Activated T-helper 9 cell treated with anti-CD3 and anti-CD28 coated beads, Interleukin-2, amount 50 U/mL, for 16 hours (primary cell): ENCODE measurements at places on chromosomes 6 and 20.

DNA sequence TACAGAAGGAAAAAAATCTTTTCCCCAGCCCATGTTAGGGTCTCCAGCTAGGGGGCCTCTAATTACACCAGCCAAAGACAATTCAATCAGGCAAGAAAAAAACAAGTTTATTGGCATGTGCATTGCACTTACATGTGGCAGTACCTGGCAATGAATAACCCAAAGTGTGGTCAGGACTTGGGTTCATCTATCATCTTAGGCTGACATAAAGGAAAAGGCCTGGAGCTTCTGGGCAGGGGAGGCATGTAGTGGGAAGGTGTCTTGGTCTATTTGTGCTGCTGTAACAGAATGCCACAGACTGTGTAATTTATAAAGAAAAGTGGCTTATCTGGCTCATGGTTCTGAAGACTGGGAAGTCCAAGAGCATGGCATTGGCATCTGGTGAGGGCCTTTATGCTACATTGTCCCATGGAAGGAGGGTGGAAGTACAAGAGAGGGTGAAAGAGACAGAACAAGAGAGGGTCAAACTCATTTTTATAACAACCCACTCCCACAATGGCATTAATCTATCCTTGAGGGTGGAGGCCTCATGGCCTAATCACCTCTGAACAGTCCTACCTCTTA is 4.4 kb upstream of the PYGB start:
- DNase-seq = no peak

DNA sequence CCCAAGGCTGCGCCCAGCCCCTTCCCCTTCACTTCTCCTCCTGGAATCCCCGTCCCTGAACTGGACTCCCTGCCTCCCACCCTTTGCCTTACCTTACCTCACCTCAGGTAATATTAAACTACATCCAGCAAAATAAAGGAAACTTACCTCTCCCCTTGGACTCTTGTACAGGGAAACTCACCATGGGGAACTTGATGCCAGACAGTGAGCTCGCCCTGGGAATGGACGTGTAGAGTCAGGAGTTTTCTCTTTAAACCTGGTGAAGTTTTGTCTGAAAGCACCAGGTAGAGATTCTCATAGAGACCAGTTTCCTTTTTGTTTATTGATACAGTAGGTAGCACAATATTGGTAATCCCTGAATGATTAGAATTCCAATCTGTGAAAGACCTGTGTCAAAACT is 544 bp upstream of the HLA-C start:
- no peak for DNase-seq

GRCh38 chr6:119602215-119603178 is 252.9 kb upstream of the MAN1A1 start:
- no peak for DNase-seq

DNA sequence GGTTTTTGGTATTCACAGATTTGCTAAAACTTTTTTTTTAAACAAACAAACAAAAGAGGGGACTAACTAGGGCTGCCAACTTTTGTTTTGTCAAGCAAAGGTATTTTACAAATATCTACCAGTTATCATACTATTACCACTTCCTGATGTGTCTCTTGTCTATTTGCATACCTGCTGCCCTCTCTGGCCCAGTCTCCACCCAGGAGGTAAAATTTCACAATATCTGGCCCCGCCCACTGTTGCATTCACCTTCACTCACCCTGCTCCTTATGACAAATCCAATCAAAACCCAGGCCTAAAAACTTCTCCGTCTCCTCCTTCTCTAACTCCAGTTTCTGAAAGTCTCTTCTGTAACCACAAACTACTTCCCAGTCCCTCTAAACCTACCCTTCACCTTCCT is 82.2 kb downstream of the TRERF1 start:
- no peak for DNase-seq

- DNase-seq = no peak
Measured at GRCh38 chr6:148053209-148053608, 289.4 kb upstream of the SASH1 start.

DNA sequence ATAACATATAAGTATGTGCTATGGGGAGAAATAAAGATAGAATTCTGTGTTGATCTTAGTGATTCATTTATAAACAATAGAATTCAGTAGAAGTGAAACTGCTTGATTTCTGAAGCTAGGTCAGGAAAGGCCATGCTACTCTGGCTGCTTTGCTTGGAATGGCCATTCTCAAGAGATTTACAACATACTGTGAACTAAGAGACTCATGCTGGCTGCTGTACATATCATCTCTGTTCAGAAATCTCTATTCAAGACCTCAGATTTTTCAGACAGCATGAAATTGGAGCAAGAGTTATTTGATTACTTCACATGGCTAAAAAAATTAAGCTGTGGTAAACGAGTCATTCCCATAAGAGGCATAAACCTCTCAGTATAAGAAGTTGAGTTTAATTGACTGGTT is 662.6 kb downstream of the BCKDHB start:
- DNase-seq = no peak

- DNase-seq = no peak
Measured at GRCh38 chr20:62661647-62662046, 19.3 kb downstream of the SLCO4A1 start.

- DNase-seq = no peak
Measured at GRCh38 chr6:143258945-143259344, 191.6 kb downstream of the ADAT2 start.

GRCh38 chr6:125913864-125914351 is 42.7 kb upstream of the HINT3 start:
- no peak for DNase-seq

DNA sequence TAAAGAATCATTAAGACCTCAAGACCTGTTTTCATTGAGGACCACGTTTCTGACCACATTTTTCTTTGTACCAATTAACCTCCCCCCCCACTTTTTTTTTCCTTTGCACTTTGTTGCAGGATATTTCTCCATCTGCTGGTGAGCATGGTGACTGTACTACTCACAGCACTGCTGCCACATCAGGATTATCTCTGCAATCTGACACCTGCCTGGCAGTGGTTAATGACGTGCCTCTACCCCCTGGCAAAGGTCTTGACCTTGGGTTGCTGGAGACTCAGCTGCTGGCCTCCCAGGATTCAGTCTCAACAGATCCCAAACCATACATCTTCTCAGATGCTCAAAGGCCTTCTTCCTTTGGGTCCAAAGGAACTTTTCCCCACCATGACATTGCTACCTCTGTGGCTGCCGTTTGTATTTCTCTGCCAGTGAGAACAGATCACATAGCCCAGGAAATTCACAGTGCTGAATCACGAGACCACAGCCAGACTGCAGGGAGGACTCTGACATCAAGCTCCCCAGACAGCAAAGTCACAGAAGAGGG is 46.6 kb upstream of the EDN3 start:
- DNase-seq = no peak

DNA sequence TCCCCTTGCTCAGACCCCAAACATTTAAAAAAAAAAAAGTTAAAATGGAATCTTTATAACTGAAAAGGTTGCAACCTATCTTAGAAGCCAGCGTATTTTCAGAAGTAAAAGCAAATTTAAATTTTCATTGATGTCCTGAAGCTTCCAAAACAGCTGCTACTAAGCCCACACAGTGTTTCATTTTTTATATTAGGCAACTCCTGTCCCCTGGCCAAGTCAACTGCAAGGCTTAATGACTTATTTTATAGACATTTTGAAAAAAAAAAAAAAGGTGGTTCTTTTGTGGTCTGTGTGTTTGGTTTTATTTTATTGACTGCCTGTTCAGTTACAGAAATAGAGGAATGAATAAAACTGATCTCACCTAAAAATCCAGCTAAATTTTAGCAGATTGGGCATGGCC is 13.0 kb downstream of the CFAP61 start:
- no peak for DNase-seq

- DNase-seq = no peak
Measured at GRCh38 chr6:156423075-156423474, 354.1 kb upstream of the ARID1B start.

GRCh38 chr20:2698912-2699311 is 6.3 kb downstream of the EBF4 start:
- no peak for DNase-seq

DNA sequence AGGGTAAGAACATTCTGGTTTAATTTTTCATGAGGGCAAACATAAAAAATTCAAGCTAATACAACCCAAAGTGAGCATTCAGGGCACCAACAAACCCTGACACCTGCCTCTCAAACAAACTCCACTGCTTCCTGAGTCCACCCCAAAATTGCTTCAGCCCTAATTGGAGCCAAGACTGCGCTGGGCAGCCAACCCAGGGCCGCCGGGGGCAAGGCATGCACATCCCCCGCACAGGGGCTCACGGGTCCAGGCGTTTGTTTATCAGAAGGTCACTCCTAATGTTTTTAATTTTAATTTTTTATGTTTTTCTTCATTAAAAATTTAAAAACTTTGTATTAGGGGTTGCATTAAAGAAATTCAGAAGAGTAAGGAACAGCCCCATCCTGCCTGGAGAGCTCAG is 459.1 kb upstream of the CDH4 start:
- no peak for DNase-seq

DNA sequence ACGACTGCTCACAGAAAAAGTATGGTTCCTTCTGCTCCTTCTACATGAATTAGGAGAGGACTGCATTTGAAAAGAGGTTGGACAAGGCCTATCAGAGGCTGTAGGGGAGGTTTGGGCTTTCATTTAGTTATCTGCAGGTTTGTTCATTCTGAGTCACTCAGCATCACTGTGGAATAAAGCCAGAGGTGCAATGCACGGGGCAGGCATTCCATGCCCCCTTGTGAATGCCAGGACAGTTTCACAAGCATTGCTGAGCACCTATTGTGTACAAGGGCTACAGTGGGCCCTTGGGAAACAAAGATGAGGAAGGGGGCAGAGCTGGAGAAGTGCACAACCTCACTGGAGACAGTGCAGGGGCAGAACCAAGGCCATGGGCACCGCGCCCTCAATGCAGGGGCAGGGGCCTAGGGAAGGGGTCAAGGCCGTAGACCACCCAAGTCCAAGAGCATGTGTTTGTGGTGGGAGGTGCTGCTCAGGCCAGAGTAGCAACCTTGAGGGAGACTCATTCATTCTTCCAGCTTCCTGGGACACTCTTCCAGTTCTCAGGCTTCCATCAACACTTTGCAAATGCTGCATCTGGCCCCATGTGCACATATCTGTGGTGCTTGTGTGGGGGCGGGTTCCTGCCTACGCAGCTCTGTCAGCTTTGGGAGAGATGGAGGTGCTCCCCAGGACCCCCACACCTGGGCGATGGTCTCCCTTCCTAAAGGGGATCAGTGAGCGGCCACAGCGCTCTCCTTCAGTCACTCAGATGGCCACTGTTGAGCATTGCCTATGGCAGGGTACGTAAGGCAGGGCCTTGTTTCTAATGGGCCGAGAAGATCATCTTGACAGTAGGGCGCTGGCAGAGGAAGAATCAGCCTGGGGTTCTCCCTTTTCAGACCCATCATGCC is 204.5 kb downstream of the SYNDIG1 start:
- no peak for DNase-seq

GRCh38 chr6:162626869-162627268 is 100.7 kb downstream of the PRKN start:
- no peak for DNase-seq

DNA sequence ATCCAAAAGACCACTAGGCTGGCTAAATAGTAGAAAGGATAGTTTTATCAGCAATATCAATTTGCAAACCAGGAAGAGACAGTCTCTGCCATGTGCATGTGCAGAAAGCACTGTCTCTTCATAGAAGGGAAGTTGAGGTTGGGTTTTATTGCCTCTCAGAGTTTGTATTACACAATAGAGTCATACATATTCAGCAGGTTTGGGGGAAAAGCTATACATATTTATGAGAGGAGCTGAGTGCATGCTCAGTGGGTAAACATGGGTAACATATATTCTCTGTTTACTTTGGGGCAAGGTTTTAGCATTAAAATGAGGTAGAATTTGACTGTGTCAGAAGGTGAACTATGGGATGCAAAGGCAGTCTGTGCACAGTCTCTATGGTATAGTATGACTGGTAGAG is 14.9 kb downstream of the TMEM170B start:
- DNase-seq = no peak

GRCh38 chr6:4208158-4208557 is 72.8 kb upstream of the ECI2 start:
- no peak for DNase-seq

- no peak for DNase-seq
Measured at GRCh38 chr6:69116658-69117057, 481.6 kb downstream of the ADGRB3 start.

DNA sequence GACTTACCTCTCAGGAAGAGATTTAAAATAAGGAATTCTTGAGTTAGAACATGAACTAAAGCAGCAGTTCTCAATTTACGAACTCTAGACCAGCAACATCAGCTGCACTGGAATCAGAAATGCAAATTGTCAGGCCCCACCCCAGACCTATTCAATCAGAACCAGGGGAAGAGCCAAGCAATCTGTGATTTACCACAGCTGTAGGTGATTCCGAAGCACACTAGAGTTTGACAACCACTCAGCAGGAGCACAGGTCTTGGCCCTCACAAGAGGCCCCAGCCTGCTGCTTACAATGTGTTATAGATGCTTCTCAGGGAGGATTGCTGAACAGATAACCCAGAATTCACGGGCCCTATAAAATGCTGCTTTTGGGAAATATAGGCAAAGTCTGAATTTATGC is 279.2 kb downstream of the PTPRK start:
- no peak for DNase-seq

DNA sequence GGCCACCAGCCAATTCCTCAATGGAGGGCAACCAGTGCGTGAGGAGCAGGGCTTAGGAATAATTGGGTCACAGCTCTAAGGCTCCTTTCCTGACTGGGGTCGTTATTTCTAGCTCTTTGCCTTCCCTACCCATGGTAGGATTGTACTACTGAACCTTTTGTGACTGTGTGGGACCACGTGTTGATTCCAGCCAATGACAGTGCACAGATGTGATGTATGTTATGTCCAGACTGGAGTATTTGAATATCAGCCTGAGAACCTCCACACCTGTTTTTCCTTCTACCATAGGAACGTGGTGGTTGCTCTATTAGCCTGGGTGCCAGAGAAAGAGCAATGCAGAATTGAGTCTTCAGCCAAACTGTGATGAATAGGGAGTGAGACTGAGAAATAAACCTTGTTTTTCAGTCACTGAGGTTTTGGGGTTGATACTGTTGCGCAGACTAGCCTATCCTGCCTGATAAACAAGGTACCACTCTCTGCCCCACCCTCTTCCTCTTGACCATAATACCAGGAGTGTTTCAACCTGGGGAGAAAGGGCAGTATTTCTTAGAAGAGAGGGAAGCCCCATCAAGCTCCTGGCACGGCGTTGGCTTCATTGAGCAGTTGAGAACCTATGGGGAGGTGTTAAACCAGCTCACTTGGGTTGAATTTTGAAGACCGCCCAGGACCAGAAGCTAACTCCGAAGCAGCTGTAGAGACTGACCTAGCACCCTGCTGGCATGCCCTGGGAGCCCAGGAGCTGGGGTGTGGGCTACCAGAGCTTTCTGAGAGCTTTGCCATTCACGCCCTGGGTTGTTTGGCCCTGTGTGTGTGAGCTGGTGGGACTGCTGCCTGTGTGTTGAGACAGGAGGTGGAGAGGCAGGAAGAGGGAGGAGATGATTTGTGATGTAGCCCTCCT is 105.5 kb upstream of the BACH2 start:
- DNase-seq = no peak
